Glutamatergic neuron (in vitro differentiated cells): ENCODE measurements at places on chromosomes 5 and 9.

DNA sequence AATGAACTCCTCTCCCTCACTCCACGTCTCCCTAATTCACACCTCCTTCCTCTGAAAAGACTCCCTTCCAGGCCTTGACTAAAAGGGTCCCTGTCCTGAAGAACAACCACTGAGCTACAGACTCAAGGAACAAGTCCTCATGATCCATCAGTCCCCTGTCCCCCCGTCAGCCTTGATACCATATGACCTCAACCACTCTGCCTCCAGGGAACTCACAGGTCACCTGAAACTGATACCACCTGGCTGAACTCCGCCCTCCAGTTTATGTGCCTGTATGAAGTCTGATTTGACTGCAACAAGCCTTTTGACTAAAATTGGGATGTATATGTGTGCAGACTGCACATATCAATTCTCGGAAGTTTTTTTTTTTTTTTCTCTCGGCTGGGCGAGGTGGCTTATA, 88.7 kb downstream of the UGCG start:
- no peak for DNase-seq

- DNase-seq = no peak
Measured at GRCh38 chr9:77735494-77735893, 87.4 kb upstream of the GNA14 start.

DNA sequence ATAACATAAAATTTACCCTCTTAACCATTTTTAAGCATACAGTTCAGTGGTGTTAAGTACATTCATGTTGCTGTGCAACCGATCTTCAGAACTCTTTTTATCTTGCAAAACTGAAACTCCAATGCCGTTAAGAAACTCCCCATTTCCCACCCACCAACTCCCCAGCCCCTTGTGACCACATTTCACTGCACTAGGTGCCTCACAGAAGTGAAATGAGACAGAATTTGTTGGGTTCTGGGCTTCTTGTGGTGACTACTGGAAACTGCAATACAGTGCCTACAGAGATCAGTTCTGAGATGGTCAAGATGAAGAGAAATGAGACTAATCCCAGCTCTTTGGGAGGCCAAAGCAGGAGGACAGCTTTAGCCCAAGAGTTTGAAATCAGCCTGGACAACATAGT, 202.1 kb upstream of the SLC30A5 start:
- DNase-seq = no peak

DNA sequence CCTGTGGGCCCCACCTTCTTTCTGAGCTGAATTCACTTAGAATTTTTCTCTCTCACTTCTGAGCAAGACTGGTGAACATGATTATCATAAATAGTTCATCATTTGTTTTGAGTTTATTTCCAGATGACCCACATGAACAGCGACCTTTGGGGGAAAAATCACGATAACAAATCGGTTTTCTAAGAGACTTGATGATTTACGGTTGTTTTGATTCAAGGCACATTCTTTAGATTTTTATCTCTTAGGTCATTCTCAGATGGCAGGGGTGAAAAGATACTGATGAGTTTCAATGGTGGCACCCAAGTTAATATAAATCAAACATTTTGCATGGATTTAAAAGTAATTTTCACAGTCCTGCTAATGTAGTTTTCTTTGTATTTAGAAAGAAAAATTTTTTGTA, 95.1 kb downstream of the DMXL1 start:
- no peak for DNase-seq

DNA sequence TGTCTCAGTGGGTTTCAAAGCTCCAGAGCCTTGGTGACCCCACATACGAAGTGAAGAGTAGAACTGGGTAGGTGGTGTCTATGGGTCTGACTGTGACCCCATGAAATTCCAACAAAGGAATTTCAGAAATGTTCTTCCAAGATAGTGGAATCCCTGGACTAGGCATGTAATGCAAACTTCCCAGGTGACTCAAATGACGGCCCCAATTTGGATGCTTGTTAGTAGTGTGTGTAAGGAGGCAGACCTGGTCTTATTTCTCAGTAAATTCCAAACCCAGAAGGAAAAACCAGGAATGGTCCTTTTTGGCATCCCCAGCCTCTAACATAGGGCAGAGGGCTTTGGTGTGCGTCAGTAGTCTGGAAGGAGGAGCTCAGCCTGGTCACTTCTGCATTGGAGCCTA, 43.6 kb upstream of the ABCA1 start:
- DNase-seq = no peak

DNA sequence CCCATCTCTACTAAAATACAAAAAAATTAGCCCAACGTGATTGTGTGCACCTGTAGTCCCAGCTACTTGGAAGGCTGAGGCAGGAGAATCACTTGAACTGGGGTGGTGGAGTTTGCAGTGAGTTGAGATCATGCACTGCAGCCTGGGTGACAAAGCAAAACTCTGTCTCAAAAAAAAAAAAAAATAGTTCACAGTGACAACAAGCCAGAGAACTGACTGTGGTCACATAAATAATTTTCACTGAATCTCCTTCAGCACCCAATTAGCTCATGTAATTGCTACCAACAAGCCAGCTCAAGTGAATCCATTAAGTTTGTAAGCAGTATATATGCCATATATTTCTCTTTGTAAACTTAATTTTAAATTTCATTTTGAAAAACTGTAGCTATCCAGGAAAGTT, 14.5 kb upstream of the AFAP1L1 start:
- DNase-seq = no peak

GRCh38 chr9:99509900-99510535, 287.9 kb downstream of the SEC61B start:
- DNase-seq = no peak

- no peak for DNase-seq
Measured at GRCh38 chr5:172113036-172113435, 75.0 kb downstream of the STK10 start.

DNA sequence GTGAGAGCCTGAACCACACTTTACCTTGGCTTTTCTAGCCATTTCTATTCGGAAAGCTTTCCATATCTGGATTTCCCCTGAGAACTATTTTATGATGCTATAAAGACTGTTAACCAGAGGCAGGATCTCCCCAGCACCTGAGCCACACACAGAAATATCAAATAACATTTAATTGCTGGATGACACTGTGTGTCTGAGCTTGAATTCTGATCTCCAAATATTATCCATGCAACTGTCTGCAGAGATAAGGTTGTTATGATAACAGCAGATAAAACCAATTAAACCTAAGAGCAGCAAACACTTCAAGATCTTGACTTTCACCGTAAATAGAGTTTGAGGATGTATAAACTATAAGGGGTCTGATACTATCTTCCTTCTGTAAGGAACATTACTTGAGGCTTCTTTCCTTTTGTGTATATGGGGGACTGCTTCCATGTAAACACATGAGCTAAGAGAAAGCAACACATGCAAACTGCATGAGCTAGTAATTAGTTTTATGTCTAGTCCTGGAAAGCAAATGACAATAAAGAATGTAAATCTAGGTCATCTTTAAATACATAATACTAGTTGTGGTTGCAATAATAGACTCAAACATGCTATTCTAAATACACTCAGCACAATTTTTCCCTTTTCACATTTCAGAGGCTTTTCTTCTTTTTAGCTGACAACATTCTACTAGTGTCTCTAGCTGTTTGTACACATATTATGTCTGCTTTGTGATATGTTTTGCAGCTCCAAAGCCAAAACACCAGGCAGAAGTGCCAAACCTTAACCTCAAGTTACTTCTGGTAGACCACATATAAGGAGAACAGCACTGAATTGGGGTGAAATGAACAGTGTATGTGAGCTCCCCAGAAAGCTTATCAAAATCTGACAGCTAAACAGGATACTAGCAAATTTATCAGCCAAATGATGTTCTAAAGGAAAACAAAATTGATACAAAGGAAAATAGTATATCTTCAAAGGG, 136.5 kb downstream of the EFNA5 start:
- DNase-seq = no peak

- DNase-seq = no peak
Measured at GRCh38 chr5:117812861-117813260, 1175.5 kb downstream of the DTWD2 start.
